ENCODE measurements at places on chromosomes 5 and 9. TPM values are rescaled to one million over a fixed set of nuclear protein-coding genes. Genes with fewer than 3 reads are reported as not detected.

OR1N2 gene
- not detected for total RNA-seq

KCTD16 gene
- total RNA-seq: 0.97 TPM

TTC33 gene
- 18.6 TPM for total RNA-seq

CYLC2 gene
- not detected for total RNA-seq

OR13J1 gene
- total RNA-seq: not detected

BASP1 gene
- 126 TPM for total RNA-seq

CCDC192 gene
- not detected for total RNA-seq

Measured in fibroblast of villous mesenchyme (primary cell).